ENCODE measurements at places on chromosomes 5 and 9.

- DNase-seq = peak; percentile 20
- no peak overlapping the region for H3K4me3 ChIP-seq
- H3K27ac ChIP-seq = no peak overlapping the region
- no peaks in the 10 kb centered on the region for H3K27me3 ChIP-seq
- H3K36me3 ChIP-seq = peaks cover 76% of the 10 kb centered on the region
- peaks cover 24% of the 10 kb centered on the region for H3K4me1 ChIP-seq
Measured at GRCh38 chr9:76181781-76182180, 212.4 kb downstream of the RFK start.

- no peaks in the 10 kb centered on the region for H3K27me3 ChIP-seq
Measured at GRCh38 chr5:134142052-134142451, 27.6 kb downstream of the TCF7 start.

GRCh38 chr5:124628721-124629596 is 117.5 kb downstream of the ZNF608 start:
- H3K27ac ChIP-seq = peak overlapping the region; percentile 96
- peaks cover 47% of the 10 kb centered on the region for H3K36me3 ChIP-seq
- peak; percentile 25 for DNase-seq
- H3K4me3 ChIP-seq = peak overlapping the region; percentile 31

DNA sequence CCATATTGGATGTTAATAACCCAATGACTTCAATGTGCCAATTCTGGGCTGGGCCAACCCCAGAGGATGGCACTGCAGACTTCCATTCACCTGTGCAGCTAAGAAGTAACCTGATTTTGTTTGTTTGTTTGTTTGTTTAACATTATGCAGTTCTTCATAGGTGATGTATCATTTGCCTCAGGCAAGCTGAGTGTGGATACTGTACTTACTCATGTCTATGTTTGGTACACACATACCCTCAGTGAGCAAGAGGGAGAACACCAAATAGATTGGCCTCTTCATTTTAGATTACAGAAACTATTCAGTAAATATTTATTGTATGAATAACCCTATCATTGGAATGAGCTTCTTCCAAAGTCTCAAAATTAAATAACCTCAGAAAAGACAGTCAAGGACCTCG is 180.2 kb upstream of the SMC2 start:
- no peak for DNase-seq
- no peak overlapping the region for H3K4me3 ChIP-seq
- no peaks in the 10 kb centered on the region for H3K4me1 ChIP-seq
- H3K36me3 ChIP-seq = no peaks in the 10 kb centered on the region
- H3K27ac ChIP-seq = no peak overlapping the region
- no peaks in the 10 kb centered on the region for H3K27me3 ChIP-seq

DNA sequence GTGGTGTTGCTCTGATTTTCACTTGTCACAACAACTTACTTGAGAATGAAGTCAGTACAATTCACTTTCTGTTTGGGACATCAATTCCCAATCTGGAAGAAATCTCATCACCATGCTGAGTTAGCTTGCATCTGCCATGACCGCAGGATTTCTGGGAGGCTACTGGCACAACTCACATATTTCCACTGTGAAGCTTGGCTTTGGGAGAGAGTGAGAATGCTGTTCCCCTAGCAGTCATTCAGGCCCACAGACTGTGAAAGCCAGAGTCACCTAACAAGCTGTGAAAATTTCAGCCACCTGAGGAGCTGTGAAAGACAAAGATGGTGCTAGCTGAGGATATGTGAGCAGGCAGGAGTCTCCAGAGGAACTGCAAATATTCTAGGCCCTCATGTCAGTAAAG is 365.2 kb upstream of the TUSC1 start:
- H3K36me3 ChIP-seq = no peaks in the 10 kb centered on the region
- no peak overlapping the region for H3K4me3 ChIP-seq
- H3K4me1 ChIP-seq = no peaks in the 10 kb centered on the region

DNA sequence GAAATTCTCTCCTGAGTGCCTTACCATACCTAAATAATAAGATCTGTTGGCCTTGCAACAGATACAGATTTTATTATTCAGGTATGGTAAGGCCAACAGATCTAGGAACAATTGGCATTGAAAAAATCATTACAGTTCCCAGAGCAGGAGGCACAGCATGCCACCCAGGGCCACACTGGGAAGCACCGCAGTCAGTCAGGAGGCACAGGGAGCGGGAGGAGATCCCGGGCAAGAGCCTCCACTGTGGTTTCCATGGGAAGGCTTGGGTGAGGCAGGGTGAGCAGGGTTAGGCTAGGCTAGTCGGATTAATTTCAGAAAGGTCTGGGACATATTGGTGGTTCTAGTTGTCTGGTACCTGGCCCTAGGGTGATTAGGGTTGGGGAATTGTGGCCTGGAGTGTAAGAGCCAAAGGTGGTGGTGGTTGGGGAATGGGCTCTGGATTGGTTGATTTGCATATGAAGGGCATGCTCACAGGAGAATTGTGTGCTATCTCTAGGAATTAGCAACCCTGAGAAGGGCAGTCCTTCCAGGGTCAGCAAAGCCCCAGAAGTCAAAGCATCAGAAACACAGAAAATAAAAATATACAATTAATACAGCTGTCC is 111.4 kb downstream of the PDE8B start:
- H3K4me1 ChIP-seq = no peaks in the 10 kb centered on the region
- no peak overlapping the region for H3K27ac ChIP-seq
- H3K36me3 ChIP-seq = no peaks in the 10 kb centered on the region
- H3K4me3 ChIP-seq = no peak overlapping the region

GRCh38 chr5:157524887-157525286 is 50.7 kb downstream of the ADAM19 start:
- no peak overlapping the region for H3K4me3 ChIP-seq
- H3K27me3 ChIP-seq = no peaks in the 10 kb centered on the region
- peaks cover 4% of the 10 kb centered on the region for H3K36me3 ChIP-seq
- H3K4me1 ChIP-seq = peaks cover 34% of the 10 kb centered on the region
- no peak for DNase-seq

GRCh38 chr5:112563169-112563826 is 144.2 kb upstream of the EPB41L4A start:
- H3K36me3 ChIP-seq = peaks cover 4% of the 10 kb centered on the region
- H3K4me3 ChIP-seq = no peak overlapping the region
- no peaks in the 10 kb centered on the region for H3K4me1 ChIP-seq
- H3K27ac ChIP-seq = no peak overlapping the region
- DNase-seq = no peak

- DNase-seq = no peak
- no peak overlapping the region for H3K4me3 ChIP-seq
- peaks cover 8% of the 10 kb centered on the region for H3K36me3 ChIP-seq
- peaks cover 2% of the 10 kb centered on the region for H3K27me3 ChIP-seq
Measured at GRCh38 chr5:168469816-168470215, 16.5 kb upstream of the RARS1 start.

DNA sequence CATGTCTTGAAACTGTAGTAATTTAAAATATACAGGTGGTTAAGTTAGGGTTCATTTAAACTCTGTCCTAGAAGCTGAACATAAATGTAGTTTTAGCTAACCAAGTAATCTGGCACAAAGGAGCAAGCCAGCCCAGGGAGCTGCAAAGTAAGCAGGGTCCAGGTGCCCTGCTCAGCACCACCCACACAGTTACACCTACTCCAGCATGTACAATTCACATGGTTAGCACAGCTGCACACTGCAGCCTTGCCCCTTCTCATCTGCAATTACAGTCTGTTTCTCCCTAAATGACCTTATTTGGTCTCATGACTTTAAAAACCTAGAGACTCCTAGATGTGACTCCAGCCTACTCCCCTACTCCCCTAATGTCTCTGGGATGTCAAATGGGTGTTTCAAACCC is 128.4 kb downstream of the EPB41L4A start:
- DNase-seq = no peak
- H3K4me3 ChIP-seq = no peak overlapping the region
- H3K4me1 ChIP-seq = no peaks in the 10 kb centered on the region
- H3K36me3 ChIP-seq = no peaks in the 10 kb centered on the region

DNA sequence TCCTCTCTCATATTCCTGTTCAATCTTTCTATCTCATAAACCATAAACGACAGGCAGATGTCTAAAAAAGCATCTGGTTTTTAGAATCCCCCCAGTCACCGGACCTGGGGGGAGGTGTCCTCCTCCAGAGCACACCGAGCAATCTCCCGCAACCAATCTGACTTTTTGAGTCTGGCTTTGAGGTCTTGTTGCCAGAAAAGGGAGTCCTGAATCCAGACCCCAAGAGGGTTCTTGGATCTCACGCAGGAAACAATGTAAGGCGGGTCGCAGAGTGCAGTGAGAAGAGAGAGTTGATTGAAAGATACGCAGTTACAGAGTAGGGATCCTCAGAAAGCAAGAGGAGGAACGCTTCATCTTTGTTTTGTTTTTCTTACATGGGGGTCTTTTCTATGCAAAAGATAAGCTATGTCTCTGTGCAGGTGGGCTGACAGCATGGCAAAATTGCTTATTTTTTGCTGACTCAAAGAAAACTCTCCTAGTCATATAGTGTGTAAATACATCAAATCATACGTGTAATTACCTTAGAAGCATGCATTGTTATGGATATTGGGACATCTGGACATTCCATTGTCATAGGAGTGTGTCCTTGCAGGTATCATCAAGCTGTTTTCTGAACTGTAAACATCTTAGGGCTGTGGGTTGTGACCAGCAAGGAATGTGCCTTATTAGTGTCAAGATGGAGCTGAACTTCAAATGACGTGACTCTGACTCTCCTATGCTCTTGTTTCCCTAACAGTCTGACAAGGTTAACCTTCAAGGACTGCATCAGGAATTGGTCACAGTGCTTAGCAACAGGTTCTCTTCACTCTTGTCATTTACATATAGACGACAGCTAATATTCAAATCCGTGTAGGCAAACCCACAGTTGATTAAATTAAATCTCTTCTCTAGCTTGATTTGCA is 159.3 kb upstream of the DAPK1 start:
- peak overlapping the region; percentile 86 for H3K4me3 ChIP-seq
- DNase-seq = no peak
- peaks cover 27% of the 10 kb centered on the region for H3K4me1 ChIP-seq
- no peaks in the 10 kb centered on the region for H3K36me3 ChIP-seq

DNA sequence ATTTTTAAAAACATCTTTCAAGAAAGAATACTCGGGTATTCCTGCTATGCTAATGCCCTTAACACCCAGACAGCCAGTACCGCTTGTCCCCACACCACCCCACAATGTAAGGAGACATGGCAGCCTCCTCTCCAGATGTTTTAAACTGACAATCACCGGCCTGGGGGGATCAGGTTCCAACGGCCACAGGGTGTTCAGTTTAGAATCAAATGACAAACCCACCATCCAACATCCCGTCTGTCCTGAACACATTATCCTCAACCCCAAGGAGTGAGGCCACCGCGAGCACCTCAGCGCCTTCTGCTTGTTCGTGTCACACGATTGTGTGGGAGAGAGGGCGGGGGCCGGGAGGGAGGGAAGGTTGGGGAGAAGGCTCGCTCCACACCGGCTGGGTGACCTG is 152.8 kb downstream of the PAX5 start:
- no peaks in the 10 kb centered on the region for H3K36me3 ChIP-seq
- peaks cover 59% of the 10 kb centered on the region for H3K27me3 ChIP-seq
- no peak for DNase-seq
- peaks cover 49% of the 10 kb centered on the region for H3K4me1 ChIP-seq
- H3K27ac ChIP-seq = no peak overlapping the region

DNA sequence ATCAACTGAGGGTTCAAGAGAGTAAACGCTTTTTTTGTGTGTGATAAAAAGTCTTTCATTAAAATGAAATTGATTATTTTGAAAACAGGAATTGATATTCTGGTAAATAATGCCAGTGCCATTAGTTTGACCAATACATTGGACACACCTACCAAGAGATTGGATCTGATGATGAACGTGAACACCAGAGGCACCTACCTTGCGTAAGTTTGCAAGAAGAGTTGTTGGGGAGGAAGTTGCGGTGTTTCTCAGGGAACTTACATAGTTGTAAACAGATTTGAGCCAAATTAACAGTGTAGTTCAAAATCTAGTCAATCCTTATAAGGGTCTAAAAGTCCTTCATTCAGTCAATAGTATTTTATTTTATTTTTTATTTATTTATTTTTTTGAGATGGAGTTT is 28.9 kb downstream of the HSDL2 start:
- H3K4me3 ChIP-seq = no peak overlapping the region
- no peak for DNase-seq
- no peaks in the 10 kb centered on the region for H3K27me3 ChIP-seq
- peaks cover 6% of the 10 kb centered on the region for H3K4me1 ChIP-seq

DNA sequence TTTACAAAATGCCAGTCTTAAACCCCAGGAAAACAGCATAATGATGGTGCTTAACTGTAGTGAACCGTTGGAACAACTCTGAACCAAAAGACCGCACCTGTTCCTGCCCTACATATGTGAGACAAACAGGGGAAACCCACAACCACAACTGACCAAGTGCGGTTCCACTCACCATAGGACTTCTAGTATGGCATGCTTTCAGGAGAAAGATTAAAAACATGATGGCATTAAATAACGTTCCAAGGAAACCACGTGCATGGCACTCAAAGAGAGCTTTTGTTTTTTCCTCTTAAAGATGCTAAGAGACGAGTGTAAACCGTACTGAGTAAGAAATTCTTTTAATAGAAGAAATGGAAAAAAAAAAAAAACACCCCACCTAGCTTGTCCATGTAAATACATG is 119.8 kb downstream of the SSBP2 start:
- H3K27me3 ChIP-seq = no peaks in the 10 kb centered on the region
- DNase-seq = no peak
- peaks cover 33% of the 10 kb centered on the region for H3K36me3 ChIP-seq
- peaks cover 9% of the 10 kb centered on the region for H3K4me1 ChIP-seq
- H3K4me3 ChIP-seq = no peak overlapping the region

DNA sequence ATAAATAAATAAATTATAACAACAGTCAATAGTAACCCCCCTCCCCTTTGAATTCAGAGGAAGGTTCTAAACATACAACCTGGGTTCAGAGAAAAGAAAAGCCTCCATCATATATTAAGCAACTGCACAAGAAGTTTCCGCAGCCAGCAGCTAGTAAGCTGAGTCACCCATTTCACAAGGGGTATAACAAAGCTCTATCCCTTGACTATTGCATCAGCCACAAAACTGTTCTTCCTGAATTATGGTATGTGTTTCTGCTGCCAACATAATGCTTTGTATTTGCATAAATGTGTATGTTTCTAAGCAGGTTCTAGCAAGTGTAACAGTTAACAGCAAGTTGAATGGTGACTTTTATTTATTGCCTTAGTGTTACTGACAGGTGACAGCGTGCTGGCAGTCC is 6.8 kb upstream of the CEP120 start:
- H3K27ac ChIP-seq = no peak overlapping the region
- no peaks in the 10 kb centered on the region for H3K36me3 ChIP-seq

- no peak for DNase-seq
- H3K4me3 ChIP-seq = no peak overlapping the region
- H3K4me1 ChIP-seq = peaks cover 12% of the 10 kb centered on the region
- no peak overlapping the region for H3K27ac ChIP-seq
- peaks cover 21% of the 10 kb centered on the region for H3K36me3 ChIP-seq
Measured at GRCh38 chr9:4081956-4082355, 217.9 kb downstream of the GLIS3 start.

GRCh38 chr5:113195771-113196170 is 219.2 kb downstream of the DCP2 start:
- H3K4me3 ChIP-seq = no peak overlapping the region
- H3K36me3 ChIP-seq = peaks cover 50% of the 10 kb centered on the region
- H3K27me3 ChIP-seq = no peaks in the 10 kb centered on the region
- peak overlapping the region; percentile 70 for H3K27ac ChIP-seq
- no peak for DNase-seq

All from nephron progenitor cell (in vitro differentiated cells).